Spinal cord (tissue), 10 donors: ENCODE measurements at places on chromosomes 12 and 14.

DNA sequence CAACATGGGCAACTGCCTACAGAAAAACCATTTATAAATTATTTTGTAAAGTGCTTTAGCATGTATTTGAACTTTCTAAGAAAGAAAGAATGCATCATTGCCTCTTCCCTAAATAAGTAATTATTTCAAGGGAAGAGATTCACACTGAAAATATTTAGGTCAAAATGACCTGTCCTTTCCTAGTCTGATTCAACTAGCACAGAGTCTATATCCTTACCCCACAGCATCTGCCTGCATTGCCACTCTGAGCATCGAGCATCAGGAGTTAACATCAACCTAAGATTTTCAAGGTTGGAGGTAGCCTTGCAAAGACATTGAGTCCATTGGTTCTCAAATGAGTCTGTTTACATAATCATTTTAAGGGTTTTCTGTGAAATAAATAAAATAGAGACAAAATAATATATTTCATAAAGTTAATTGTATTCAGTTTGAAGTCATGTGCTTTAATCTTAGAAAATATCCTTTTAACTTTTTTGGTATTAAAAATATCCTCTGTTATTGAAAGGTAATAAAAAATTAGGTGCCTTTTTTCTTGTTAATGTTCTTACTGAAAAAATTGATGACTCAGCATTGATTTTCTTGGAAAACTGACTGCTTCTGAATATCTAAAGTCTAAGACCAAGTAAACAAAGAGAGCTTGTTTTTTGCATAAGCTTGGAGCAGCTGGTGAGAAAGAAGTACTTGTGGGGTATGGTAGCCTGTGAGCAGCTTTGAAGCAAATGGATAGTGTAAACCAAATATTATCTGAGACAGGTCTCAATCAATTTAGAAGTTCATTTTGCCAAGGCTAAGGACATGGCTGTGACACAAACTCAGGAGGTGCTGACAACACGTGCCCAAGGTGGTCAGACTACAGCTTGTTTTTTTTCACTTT is 269.0 kb upstream of the CLEC14A start:
- no peak for DNase-seq

- no peak for DNase-seq
Observed at GRCh38 chr12:65125247-65125646, 4.1 kb upstream of the WIF1 start.

- no peak for DNase-seq
Observed at GRCh38 chr12:102406033-102406584, 74.3 kb downstream of the IGF1 start.

GRCh38 chr12:69916544-69917235 is 91.7 kb downstream of the MYRFL start:
- no peak for DNase-seq

DNA sequence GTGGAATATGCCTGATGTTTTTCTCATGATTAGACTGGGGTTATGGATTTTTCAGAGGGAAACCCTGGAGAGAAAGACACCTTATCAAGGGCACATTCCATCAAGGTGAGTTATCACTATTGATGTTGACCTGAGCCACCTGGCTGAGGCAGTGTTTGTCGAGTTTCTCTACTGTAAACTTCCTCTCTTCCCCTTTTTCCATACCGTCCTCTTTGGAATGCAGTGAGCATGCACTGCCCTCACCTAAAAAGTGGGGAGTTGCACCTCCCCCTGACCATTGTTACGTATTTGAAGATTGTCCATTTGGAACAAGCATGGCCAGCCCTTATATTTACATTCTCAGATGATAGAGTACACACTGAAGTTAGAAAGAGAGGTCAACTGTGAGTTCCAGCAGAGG is 53.9 kb upstream of the PWP1 start:
- no peak for DNase-seq

DNA sequence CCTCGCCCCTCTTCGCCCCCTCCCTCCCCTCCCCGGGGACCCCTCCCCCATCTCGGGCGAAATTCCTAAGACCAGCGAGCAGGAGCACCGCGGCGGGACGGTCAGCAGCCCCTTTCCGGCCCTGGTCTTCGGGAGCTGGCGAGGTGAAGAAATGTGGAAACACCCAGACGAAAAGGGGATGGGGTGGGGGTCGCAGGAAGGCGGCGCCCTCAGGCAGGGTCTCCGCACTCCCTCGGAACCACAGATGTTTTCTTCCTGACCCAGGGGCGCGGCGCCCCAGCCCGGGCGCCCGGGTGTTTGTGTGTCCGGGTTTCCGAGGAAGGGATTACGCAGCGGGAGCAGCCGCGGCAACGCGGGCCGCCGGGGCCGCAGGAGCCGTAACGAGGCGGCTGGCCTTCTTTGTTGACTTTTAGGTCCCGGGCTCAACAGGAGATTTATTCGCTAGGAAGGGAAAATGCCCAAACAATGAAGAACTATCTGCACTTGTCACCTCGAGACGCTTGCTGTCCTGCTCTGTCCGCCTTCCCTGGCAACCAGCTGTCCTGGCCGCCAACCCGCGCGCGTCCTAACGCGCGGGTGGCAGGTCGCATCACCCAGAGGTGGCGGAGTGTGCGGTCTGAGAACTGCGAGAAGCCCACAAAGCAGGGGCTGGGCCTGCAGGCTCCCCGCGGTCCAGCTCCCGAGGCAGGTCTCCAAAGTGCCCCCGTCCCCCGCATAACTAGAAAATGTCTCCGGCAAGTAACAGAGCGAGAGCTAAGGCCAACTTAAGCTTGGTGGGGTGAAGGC is 7.0 kb downstream of the FOXA1 start:
- DNase-seq = no peak

- no peak for DNase-seq
Observed at GRCh38 chr14:27384124-27384523, 786.3 kb upstream of the NOVA1 start.

- no peak for DNase-seq
Observed at GRCh38 chr12:34119366-34119765, 97.1 kb downstream of the ALG10 start.

GRCh38 chr12:128754275-128754674 is 69.5 kb downstream of the SLC15A4 start:
- no peak for DNase-seq
